ACHN (cell line): ENCODE measurements at places on chromosomes 1 and 21.

- DNase-seq = no peak
Observed at GRCh38 chr1:203554071-203554470, 60.1 kb downstream of the OPTC start.

DNA sequence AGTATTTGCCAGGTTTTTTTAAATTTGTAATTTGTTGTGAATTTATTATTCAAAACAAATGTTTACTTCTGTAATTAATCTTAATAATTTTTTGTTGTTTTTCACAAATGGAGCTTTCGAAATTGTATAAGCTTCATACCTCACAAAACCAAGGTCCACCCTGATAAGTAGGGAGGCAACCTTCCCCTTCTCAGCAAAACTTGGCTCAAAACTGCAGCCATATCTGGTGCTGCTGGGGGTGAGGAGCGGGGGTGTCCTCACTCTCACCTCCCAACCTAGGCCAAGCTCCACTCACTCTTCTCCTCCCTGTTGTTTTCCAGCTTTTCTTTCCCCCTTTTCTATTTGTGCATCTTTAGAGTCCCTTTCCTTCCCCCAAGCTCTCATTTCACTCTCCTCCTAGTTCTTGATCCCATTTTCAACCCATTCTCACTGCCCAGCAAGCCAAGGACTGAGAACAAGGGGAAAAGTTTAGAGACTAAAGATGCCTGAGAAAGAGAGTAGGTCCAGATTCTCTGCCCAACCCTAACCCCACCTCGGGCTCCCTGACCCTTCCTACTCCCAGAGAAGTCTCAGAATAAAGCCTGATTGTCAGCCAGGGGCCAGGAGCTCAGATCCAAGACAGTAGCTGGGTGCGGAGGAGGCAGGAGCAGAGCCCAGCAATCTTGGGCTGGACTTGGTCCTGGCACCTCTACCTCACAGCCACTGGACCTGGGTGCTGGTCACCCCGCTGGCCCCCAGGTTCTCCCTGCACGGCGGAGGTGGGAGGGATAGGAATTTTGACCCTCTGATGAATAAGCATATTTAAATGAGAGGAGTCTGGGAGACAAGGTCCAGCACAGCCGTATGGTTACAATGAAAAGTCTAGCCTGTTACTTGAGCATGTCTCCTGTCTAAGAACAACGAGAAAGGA lies 8.3 kb upstream of the CFAP45 start:
- DNase-seq = no peak

DNA sequence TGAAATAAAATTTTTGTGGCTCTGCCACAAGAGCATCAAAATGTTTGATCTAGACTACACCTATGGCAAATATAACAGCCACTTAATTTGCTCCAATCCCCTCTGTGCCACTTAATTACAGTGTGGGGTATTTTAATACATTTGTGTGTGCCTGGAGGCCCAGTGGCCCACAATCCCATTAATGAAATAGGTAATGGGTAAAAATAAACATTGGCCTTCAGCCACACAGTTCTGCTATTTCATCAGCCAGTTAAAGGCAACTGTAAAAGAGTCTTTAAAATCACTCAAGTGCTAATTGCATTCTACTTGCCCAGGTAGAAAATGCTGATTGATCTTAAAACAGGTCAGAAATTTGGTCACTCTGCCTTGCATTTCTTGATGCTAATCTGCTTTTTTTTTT lies 151.6 kb upstream of the UBE2U start:
- DNase-seq = no peak

DNA sequence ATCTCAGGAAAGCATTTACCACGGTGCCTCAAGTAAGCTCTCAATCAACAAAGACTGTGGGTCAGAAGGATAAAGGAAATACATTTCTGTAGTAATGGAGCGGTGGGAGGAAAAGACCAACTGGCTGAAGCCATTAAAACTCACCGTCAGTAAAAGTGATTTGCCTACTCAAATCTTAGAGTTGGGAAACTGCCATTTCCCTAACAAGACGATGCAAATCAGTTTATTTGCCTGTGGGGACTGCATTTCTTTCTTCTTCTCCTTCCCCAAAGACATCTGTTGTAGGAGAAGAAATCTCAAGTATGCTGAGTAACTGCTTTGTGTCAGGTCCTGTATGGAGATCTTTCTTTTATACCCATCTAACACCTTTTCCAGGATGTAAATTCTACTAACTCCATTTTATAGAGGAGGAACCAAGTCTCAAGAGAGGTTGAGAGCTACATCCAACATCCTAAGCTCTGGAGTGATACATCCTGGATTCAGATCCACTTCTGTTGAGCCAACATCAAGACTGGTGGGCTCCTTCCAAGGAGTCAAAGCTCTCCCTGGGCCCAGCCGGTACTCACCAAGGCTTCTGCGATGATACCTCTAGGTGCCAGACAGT lies 219.3 kb upstream of the FGGY start:
- DNase-seq = no peak

- DNase-seq = no peak
Observed at GRCh38 chr1:11674488-11674887, 6.5 kb downstream of the MAD2L2 start.

- DNase-seq = no peak
Observed at GRCh38 chr1:221761354-221762002, 19.6 kb upstream of the DUSP10 start.

DNA sequence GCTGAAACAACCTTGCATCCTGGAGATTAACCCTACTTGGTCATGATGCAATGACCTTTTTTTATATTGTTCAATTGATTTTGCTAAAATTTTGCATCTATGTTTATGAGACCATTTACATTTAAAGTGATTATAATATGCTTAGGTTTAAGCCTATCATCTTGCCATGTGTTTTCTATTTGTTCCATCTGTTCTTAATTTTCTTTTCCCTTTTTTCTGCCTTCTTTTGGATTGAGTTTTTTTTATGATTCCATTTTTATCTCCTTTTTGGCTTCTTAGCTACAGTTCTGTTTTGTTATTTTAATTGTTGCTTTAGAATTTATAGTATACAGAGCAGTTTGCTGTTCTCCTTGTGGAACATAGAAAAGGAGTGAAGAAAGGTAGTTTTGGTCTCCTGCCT lies 385.1 kb upstream of the USP24 start:
- no peak for DNase-seq

DNA sequence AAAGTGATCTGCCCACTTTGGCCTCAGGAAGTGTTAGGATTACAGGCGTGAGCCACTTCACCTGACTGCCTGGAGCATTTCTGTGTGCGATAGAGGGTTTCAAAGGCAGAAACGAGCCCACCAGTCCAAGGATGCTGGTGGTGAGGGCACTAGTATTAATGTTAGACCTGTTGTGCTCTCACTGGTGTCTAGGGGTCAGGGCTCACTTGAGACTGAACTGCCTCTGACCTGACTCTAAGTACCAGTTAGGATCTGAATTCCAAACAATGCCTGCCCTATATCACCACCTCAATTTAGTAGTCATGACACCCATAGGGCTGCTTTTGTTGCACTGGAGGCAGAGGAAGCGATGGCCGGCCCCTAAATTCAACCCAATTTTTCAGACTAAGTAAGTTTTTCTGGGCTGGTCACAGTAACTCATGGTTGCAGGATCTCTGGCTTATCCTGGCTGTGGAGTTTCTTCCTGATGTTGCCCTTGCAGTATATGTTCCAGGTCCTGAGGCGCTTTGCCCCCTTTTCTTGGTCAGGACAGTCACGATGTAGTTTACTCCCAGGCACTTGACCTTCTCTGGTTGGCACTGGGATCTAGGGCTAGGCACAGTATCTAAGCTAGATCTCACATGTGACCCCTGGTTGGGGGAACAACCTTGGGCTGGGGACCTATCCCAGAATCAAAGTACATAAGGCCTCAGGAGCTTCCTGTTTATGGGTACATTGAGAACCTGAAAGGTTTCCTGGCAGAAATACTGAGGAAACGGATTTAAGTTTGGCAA lies 4.5 kb downstream of the CCDC17 start:
- DNase-seq = no peak

DNA sequence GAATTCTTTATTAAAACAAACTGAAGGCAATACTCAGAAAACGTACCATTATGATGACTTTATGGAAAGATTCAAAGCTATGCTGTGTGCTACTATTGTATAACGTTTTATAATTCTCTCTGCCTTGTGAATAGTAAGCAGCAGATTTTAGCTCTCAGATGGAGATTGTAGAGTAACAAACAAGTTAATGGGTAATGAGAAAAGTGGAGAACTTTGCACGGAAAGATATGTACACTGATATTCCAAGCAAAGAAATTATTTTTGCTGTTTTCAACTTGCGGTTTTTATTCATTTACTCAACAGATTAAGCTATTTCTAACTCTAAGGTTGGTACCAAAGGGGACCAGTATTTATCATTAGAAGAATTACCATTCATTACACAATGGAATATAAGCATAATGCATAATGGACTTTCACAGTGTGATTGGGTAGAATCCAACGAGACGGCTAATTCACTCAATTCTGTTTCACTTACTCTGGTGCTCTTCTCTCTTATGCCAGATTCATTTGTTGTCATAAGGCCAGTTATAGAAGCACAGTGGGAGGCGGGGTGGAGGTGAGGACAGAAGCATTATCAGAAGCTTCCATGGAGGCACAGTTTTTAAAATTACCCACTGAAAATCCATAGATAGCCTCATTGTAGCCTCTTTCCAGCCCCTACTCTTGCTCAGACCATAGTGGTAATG lies 38.6 kb downstream of the ATP1B1 start:
- DNase-seq = peak; percentile 20

DNA sequence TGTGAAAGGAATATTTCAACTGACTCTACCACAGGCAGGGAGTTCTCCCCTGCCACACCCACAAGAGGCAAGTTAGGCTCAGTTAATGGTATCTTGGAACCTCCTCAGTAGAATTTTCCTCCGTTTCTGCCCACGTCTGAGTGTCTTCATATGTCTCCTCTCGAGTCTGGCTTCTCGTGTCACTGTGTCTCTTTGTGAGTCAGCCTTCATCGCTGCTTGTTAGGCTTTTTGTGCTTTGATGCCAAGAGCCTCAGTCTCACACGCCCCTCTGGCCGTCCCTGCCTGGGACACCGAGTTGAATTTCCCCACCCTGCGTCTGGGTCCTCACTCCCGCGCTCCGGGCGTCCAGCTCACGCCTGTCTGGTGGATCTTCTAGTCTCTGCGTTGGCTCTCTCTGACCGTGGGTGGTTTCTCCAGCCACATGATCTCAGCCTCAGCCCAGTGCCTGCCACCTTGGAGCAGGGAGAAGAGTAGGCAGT lies 125.7 kb upstream of the GADD45A start:
- DNase-seq = peak; percentile 42

GRCh38 chr1:162229549-162229948 lies 147.1 kb downstream of the SPATA46 start:
- no peak for DNase-seq

GRCh38 chr1:248837045-248837780 lies 811 bp upstream of the ZNF672 start:
- peak; percentile 18 for DNase-seq

DNA sequence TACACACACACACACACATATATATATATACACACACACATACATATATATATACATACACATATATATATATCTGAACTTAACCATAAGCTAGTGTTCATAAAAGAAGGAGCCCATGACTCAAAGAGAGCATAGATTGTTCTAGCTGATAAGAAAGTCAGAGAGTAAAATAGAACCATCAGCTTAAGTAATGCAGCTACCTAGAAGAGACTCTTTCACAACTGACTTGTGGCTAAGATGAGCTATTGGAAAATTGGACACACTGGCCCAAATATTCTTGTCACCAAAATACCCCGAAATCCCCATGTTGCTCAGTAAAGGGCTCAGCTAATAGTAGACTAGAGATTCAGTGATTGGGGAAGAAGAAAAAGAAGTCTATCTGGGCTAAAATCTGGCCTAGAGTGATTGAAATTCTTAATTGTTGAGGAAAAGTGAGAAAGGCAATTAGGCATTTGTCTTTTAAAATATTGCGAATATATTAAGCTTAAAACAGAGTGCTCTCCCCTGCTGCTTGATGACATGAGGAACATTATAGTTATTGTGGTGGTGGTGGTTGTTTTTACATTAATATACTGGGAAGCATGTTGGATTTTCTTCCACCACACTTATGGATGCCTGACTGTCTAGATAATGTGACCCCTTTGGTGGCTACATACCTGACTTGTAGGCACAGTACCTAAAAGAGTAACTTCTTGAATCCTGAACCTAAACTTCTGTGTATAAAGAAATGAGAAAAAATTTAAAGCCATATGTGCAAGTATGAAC lies 6.3 kb downstream of the SLAMF1 start:
- no peak for DNase-seq

DNA sequence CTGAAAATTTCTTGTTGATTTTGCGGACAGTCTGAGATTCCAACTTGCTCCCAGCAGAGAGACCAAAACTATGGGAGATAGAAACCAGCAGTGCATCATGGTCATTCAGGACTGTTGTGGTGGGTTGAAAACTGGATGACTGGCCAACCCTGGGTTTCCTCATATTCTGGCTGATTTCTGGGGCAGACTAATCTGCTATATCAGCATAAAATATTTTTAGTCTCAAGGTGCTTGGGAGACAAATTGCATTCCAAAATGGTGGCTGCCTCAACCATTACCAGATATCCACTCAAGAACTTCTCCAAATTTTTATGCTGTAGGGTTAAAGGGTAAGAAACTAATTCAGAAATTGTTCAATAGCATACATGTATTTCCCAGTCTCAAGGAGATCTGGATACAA lies 434.0 kb downstream of the BRINP3 start:
- DNase-seq = no peak

GRCh38 chr1:222126052-222126451 lies 384.2 kb upstream of the DUSP10 start:
- DNase-seq = no peak

- no peak for DNase-seq
Observed at GRCh38 chr1:10803971-10804820, 7.8 kb upstream of the CASZ1 start.

GRCh38 chr1:7513081-7513480 lies 258.0 kb upstream of the VAMP3 start:
- no peak for DNase-seq

- no peak for DNase-seq
Observed at GRCh38 chr1:24584171-24584647, 28.3 kb downstream of the NCMAP start.

DNA sequence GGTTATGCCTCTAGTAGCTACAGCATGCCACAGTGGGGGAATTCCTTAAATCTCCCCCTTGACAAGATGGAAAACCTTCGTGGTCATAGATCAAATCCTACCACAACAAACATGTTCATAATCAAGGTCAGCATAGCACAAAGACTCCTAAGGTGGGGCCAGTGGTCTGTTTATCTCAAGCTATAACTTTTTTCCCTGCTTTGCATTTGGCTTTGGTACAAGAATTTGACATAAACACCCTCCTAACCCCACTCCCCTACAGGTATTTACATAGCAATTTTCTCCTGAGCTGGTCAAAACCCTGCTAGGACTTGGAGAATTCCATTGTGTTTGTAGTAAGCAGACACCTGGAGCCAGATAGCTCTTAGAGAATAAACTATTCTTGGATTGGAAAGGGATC lies 58.5 kb downstream of the HIVEP3 start:
- DNase-seq = no peak
